ENCODE measurements at places on chromosomes 4 and X.

- no peak for DNase-seq
Measured at GRCh38 chr4:141595531-141595930, 40.9 kb upstream of the IL15 start.

DNA sequence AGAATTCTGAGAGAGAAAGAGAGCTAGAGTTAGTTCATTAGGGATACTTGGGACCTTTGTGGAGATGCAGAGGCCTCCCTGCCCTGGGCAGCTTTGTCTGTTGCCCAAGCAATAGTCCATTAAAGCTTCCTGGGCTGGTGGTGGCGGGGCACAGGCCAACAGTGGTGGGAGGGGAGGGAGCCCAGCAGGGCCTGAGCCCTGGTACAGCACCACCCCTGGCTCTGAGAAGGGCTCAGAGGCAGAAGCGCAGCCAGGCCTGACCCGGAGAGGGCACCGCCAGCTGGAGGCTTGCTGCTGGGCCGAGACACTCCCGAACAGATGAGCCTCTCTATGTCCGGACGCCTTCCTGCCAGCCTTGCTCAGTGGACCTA, 65.3 kb downstream of the EFNB1 start:
- DNase-seq = no peak

GRCh38 chr4:56330691-56331090, 56.6 kb downstream of the AASDH start:
- DNase-seq = no peak

DNA sequence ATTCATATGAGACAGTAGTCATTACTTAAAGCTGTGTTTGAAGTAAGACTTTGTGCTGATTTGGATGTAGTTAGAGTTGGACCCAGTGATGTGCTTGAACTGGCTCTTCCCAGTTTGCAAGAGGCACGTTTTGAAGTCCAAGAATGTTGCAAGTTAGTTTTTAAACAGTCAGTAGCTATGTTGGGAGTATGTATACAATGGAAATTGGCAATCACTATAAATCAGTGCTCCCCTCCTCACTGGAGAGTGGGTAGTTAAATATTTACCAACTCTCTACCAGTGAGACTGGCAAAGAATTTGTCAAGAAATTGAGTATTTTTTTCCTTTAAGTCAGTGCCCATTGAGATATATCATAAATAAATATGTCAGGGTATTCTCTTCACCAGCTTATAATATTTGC, 191.9 kb upstream of the SPRY1 start:
- DNase-seq = no peak

DNA sequence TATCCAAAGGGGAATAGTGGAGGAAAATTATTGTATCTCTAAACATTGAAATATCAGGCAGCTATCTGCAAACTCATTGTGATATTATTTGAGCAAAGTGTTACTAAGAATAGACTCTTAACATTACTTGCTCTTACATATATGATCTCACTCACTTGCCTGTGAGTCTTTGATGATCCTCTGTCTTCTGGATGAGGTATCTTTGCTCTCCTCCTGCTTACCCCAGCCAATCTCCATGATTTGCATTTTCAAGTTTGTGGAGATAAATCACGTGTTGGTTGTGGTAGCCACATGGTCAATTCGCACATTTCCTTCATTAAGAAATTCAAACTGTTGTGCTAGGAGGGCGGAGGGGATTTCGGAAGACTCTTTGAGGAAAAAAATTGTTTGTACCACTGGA, 169.9 kb upstream of the S100G start:
- no peak for DNase-seq

- DNase-seq = no peak
Measured at GRCh38 chr4:176645246-176645960, 147.3 kb downstream of the VEGFC start.

- DNase-seq = peak; percentile 78
Measured at GRCh38 chr4:110270492-110271197, 72.2 kb upstream of the ELOVL6 start.

GRCh38 chrX:3712870-3713224, 602 bp downstream of the PRKX start:
- no peak for DNase-seq

DNA sequence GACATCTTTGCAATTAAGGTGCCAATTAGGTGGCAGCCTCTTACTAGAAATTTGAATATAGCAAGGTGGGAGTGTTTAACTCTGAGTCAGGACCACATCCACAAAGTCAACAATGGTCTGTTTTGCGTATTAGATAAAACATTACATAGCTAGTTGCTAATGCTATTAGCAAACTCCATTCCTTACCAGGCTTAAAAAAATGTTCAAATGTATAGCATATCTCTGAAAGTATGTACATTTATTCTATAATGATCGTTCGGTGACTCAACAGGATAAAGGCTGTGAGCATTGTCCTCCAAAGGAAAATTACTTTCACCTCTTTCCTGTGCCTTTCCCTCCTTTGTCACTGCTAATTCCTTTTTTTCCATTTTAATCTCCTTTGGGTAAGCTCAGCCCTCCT, 74.5 kb downstream of the SYTL5 start:
- peak; percentile 20 for DNase-seq

GRCh38 chr4:117434424-117434823, 349.0 kb upstream of the TRAM1L1 start:
- peak; percentile 3 for DNase-seq

- DNase-seq = peak; percentile 89
Measured at GRCh38 chrX:12610079-12610478, 181.1 kb upstream of the PRPS2 start.

DNA sequence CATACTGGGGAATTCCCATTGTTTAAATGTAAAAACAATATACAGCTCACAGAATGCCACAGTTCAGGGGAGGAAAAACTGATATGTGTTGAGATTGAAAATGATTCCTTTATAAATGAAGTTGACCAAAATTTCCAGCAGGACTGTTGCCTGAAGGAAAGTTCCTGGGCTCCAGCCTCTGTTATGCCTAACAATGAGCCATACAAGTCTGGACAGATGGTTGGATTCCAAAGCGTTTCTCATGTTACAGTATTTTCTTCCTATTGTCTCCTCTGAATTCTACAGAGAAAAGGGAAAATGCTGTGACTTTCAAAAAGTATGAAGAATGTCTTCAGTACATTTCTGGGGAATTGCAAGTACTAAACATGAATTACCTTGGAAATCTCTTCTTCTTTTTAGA, 73.3 kb downstream of the ALPK1 start:
- DNase-seq = no peak

- no peak for DNase-seq
Measured at GRCh38 chrX:110315551-110315950, 2.3 kb downstream of the AMMECR1 start.

DNA sequence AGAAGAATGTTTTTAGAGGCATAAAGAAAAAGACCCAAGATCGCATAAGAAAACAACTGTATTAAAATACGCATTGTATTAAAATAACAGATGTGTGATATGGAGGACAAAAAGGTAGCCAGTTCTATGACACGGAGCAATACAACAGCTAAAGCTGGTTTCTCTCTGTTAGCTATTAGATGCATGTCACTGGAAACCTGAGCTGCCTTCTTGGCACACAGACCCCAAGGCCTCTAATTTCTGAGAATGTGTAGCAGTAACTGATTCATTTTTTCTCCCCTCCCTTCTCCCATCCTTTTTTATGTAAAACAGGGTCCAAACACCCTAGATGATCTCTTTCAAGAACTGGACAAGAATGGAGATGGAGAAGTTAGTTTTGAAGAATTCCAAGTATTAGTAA, 4.1 kb downstream of the S100G start:
- peak; percentile 42 for DNase-seq

DNA sequence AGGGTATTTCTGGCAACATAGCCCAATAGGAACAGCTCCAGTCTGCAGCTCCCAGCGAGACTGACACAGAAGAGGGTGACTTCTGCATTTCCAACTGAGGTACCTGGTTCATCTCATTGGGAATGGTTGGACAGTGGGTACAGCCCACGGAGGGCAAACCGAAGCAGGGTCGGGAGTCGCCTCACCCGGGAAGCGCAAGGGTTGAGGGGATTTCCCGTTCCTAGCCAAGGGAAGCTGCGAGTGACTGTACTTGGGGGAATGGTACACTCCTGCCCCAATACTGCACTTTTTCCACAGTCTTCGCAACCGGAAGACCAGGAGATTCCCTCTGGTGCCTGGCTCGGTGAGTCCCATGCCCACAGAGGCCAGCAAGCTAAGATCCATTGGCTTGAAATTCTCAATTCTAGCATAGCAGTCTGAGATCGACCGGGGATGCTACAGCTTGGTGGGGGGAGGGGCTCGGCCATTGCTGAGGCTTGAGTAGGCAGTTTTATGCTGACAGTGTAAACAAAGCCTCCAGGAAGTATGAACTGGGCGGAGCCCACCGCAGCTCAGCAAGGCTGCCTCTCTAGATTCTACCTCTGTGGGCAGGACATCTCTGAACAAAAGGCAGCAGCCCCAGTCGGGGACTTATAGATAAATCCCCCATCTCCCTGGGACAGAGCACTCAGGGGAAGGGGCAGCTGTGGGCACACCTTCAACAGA, 14.0 kb upstream of the ADAD1 start:
- DNase-seq = no peak

GRCh38 chr4:23022032-23022431, 329.3 kb downstream of the GBA3 start:
- peak; percentile 96 for DNase-seq

DNA sequence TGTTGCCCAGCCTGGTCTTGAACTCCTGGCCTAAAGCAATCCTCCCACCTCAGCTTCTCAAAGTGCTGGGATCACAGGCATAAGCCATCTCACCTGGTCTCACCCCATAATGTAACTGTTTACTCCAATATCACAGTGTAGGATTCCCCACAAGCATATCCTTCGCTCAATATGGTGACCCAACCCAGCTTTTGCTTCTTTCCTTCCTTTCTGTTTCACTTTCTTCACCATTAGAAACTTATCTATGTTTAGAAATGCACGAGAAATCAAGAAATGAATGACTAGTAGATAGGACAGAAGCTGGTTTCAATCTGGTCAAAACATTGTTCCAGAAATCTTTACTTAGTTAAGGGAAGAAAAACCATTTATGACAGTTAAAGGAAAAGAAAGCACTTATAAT, 18.9 kb downstream of the TSPAN5 start:
- no peak for DNase-seq

GRCh38 chr4:55633903-55634302, 2.2 kb downstream of the NMU start:
- no peak for DNase-seq

DNA sequence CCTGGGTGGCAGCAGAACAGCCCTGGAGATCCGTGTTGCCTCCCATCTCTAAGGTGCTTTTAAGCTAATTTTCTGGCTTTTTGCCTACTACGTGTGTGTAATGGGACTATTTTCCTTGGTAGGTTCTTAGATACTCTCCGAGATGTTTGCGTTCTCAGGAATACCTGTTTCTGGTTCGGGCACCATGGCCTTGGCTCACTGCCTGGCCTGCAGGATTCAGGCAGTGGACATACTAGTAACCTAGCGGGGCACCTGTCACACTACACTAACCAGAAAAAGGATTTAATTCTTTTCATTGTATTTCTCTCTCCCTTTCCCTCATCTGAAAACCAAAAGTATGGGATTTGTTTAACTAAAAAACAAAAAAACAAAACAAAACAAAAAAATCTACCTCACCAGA, 29.2 kb downstream of the FHIP1A start:
- DNase-seq = no peak

DNA sequence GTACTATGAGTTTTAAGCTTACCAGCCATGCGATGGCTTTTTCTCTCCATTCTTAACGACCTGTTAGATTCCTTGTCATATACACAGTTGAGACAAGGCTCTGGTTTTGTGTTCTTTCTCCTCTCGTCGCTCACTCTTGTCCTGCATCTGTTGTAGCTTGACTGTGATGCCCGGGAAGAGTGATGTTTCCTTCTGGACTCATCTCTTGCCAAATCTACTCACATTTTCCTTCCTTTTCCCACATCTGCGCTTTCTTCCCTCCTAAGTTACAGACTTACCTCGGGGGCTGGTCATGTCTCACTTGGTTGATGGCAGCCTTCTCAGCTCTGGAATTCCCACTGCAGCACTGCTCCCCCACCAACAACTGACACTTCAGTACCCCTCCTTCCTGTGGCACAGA, 4.8 kb upstream of the MAP7D3 start:
- no peak for DNase-seq

GRCh38 chr4:173449380-173449717, 50.4 kb upstream of the SCRG1 start:
- DNase-seq = no peak

DNA sequence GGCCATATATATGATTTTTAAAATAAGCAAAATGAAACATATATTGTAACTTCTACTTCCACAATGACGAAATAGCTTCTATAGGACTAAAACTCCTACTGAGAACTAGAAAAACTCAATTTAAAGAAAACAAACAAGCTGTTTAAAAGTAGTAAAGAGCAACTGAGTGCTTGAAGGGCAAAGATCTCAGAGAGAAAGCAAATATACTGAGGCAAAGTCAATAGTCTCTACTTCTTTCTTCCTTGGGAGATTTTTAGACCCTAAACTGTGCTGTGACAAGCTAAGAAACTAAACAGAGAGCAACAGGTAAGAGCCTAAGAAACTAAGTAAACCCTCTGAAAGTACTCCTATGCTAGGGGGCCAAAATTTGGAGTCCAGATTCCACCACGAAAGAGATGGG, 8.6 kb downstream of the RCHY1 start:
- no peak for DNase-seq

Data from fibroblast of skin of right quadriceps (primary cell).